NCI-H1105 (cell line): ENCODE measurements at places on chromosomes 5 and 9.

DNA sequence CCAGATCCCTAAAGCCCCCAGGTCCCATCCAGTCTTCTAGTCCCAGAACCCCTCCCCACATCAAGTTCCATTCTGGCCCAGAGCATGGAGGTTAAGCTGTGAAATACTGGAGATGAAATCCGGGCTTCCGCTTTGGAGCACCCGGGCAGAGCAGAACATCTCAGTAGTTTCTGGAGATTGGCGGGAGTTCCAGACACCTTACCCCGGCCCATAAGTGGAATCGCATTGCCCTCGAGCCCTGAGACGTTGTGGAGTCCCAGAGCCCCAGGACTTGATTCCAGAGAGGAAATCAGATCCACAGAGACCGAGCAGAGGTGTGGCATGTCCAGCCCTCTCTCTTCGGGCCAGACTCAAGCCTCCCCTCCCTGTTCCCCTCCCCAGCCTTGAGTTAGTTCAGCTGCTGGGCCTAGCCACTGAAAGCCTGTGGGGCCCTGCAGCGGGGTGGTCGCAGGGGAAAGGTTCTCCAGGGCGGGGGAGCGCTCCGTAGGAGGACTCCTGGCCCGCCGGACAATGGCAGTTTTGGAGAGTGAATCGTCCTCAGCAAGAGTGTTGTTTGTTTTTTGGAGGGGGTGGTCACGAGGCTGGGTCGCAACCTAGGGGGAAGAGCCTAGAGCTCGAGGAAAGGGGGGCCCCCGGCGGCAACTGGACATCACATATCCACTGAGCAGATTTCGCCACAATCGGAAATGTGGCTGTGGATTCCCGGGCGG is 1.0 kb upstream of the PAX5 start:
- DNase-seq, result no peak

DNA sequence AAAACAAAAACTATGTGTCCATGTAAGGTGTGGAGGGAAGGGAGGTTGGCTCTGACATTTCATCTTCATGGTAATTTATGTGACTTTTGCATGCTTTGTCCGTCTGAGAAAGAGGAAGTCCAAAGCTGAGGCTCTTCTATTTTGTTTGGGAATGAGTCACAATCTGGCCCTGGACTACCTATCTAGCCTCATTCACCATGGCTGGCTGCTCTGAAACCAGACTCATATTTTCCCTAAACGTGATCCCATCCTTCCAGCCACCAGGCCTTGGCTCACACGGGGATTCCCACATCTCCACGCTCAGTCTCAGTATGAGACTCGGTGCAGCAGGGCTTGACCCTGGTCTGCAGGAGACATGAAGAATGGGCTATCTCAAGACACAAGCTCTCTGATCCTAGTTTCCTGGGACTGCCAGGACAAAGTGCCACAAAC is 672.8 kb downstream of the ACTL7B start:
- no peak for DNase-seq

DNA sequence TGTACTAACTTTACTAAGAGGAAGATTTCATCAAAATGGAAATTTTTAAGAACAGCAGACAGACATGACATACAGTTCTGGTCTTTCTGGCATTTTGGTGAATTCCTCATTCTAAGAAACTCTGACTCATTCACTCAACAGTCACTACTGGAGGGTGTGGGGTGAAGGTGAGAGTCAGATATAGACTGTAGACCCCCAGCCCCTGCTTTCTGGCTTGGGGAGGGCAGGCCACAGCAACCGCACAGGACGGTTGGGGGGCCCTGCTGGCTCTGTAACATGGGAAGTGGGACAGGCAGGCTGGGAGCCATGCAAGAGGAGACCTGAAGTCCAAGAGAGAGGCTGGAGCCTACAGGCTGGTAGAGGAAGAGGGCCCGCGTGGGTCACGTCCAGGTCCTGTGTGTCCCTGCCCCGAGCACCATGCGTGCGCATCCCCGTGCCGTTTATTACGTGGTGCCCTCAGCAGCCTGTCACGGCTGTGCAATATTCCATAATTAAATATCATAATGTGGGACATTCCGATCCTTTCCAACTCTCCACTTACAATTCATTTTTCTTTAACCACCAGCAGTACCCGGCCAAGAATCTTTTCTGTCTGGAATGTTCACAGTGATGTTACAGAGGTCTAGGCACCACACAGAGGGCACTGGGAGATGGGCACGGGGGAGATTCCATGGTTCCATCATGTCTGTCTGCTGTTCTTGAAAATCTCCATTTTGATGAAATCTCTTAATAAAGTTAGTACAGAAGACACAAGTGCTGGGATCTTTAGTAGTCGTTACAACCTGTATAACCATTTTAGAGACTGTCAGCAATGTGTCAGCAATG is 75.5 kb downstream of the SEMA4D start:
- no peak for DNase-seq

DNA sequence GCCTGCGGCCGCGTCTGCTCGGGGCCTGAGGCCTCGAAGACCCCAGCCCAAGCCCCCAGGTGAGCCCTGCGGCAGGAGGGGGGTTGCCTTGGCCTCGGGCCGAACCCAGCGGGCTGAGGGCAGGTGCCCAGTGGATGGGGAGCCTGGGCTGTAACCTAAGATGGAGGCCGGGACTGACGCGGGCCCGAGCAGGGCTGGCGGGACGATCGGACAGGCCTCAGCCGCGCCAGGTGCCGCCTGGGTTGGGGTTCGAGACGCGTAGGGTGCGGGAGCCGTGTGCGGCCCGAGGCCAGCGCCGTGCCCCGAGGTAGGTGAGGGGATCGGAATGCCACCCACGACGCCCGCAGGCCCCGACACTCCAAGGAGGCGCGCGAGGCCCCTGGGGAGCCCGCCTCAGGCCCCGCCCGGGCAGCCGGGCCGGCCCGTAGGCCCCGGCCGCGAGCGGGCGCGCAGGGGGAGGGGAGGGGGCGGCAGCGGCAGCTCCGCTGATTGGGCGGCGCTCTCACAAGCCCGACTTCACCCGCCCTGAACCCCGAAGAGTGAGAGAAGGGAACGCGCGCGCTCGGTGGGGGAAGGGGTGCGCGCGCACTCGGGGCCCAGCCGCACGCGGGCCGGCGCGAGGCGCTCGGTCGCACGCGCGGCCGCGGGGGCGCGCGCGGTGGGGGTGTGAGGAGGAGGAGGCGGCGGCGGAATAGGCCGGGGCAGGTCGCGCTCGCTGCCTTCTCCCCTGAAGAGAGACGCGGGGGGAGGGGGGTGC is at the start of gene NSD1:
Gene NSD1 (plus strand): TSS at position 678 of the 757 bp plus-strand sequence. CDS start 1,331 bp downstream, outside the sequence.
- peak; percentile 31 for DNase-seq

DNA sequence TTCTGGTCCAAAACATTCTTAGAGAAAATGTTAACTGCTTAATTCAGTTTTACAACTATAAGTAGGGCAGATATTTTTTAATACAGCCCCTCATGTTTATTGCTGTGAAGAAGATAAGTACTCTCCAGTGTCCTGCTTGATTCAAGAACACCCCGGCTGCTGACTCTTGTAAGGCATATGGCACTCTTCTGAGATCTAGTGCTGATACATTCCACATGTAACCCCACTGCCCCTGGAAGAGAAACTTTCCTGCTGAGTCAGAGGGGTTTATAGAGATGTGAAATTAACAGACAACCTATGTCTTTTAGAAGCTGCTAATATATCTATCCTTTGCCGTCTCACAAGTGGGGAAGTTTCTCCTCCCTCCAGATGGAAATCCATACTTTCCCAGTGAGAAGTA is 1.0 kb upstream of the MINAR2 start:
- no peak for DNase-seq

DNA sequence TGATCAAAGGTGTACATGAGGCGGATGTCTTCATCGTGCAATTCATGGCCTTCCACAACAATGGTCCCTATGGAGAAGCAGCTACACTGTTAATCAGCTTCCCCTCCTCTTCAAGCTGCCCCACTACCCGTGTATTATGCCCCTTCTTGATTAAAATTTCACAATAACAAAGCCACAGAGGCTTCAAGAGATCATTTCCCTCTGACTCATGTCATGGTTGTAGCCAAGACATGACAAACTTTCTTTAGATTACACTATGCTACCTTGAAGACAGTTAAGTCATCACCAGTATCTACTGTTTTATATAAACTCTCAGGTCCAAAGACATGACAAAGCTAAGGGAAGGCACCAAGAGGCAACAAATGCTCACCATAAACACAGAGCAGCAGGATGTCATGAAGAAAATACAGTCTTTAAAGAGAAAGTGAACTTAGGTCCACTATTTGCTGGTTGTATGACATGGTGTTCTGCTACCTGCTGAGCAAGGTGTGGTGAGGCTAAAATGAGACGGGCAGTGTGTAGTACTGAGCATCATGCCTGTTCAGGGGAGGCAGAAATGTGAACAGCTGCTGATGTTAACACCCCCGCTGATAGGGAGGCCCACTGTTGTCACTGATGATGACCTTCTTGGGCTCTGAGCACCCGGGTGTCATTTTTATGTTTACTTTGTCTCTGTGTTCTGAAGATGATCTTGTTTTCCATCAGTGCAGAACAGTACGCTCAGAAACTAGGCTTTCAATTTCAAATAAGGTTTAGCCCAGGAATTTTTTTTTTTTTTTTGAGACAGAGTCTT is 48.3 kb downstream of the IARS1 start:
- no peak for DNase-seq

DNA sequence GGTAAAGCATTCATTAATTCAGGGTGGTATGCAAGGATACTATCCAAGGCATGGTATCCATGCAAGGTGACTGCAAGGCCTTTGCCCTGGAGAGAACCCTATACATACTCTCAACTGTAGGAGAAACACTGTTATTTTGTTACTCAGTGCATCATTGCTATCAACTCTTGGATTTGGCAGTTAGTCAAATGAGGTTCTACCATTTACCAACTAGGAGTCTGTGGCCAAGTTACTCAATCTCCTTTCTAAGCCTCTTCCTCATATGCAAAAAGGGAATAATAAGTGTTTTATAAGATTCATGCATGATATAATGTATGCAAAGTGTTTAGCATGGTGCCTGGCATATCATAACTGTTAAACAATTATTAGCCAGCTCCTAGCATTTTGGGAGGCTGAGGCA is 4.0 kb downstream of the PCDHGC3 start:
- DNase-seq, result no peak

- DNase-seq, result no peak
Observed at GRCh38 chr5:102249381-102249780, 46.7 kb downstream of the SLCO4C1 start.

DNA sequence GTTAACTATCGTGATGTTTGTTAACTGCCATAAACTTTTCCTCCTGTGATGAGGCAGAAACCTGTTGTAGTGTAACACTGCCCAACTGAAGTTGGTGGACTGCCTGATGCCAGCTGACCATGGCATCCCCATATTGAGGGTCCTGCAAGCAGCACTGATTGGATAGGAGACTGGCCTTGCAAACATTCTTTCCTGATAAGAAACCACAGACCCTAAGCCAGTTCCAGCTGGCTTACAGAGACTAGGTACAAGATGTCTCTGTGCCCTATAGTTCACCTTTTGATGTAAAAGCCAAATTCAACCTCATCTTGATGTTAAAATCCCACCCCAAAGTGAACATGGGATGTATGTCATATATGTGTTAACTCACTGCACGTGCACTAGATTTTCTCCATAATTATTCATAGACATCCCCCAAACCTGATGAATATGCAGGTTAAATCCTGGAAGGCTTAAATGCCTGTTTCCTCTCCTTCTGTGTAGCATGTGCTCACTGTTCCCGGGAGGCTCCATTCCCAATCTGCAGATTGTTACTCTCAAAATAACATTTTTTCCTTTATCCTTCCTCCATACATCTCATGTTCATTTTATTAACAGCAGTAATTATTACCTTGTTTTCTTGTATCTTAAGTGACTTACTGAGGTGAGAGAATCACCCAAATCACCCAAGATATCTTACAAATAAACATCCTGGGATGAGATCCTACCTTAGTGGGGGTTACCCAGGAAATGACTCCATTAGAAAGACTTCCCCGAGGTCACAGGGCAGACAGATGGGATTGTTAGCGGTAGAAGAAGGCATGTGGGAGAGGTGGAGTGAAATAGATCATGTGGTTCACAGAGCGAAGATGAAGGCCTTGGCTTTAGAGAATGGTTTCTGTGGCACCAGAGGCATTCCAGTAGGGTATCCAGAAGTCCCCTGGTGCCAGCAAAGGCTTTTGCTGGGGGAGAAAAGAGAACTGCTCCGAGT is 566.7 kb downstream of the CCDC171 start:
- no peak for DNase-seq

- DNase-seq, result peak; percentile 22
Observed at GRCh38 chr9:72362680-72363139, 2.3 kb downstream of the ZFAND5 start.

GRCh38 chr5:51889703-51890102 is 506.5 kb downstream of the ISL1 start:
- peak; percentile 35 for DNase-seq
